ENCODE measurements at places on chromosomes 7 and 10.

DNA sequence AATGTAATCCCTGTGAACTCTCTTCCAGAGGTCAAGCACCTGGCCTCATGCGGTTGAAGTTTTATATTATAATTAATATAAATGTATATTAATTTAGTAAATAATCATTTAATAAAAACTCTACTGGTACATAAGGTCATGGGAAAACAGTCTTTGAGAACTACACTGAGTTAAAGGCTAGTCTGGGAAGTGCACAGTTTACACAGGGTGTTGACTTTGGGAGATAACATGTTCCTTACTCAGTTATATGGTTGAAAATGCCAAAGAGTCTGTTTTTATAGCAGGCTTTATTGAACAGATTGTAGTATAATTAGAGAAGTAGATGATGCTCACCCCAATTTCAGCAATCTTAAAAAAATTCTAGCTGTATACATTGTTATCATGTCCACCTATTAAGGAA is 735.9 kb downstream of the GATA3 start:
- no peak for DNase-seq

DNA sequence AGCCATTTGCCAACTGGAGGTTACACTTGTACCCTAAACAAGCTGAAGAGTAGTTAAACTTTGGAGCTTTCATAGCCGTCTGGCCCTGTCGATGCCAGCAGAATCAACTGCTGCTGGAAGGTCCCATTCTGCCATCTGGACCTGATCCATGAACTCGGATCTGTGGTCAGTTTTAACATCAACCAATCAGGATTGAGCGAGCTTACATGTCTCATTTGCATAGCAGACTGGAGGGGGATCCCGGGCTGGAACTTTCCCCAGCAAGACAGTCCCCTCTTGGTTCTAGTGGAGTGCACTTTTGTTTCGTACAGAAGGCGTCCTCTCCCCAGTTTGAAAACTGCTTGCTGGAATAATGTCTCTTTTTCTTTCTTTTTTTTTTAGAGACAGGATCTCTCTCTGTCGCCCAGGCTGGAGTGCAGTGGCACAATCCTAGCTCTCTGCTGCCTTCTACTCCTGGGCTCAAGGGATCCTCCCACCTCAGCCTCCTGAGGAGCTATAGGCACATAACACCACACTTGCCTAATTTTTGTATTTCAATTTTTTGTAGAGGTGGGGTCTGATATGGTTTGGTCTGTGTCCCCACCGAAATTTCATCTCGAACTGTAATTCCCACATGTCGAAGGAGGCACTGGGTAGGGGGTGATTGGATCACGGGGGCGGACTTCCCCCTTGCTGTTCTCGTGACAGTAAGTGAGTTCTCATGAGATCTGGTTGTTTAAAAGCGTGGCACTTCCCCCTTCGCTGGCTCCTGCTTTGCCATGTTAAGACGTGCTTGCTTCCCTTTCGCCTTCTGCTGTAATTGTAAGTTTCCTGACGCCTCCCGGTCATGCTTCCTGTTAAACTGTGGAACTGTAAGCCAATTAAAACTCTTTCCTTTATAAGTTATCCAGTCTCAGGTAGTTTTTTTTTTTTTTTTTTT is 42.8 kb upstream of the SEPHS1 start:
- DNase-seq = peak; percentile 85

- no peak for DNase-seq
These were observed 643.2 kb downstream of the PHTF2 start for GRCh38 chr7:78441737-78442136.

DNA sequence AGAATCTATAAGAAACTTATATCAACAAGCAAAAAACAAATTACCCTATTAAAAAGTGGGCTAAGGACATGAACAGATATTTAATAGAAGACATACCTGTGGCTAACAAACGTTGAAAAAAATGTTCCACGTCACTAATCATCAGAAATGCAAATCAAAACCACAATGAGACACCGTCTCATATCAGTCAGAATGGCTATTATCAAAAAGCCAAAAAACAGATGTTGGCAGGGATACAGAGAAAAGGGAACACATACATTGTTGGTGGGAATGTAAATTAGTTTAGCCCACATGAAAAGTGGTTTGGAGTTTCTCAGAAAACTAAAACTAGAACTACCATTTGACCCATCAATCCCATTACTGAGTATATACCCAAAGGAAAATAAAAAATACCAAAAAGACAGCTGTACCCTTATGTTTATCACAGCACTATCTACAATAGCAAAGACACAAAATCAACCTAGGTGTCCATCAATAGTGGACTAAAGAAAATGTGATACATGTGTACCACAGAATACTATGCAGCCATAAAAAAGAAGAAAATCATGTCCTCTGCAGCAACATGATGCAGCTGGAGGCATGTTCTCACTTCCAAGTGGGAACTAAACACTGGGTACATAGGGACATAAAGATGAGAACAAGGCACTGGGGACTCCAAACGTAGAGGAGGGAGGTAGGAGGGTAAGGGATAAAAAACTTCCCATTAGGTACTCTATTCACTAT is 83.8 kb upstream of the TMEM168 start:
- no peak for DNase-seq

DNA sequence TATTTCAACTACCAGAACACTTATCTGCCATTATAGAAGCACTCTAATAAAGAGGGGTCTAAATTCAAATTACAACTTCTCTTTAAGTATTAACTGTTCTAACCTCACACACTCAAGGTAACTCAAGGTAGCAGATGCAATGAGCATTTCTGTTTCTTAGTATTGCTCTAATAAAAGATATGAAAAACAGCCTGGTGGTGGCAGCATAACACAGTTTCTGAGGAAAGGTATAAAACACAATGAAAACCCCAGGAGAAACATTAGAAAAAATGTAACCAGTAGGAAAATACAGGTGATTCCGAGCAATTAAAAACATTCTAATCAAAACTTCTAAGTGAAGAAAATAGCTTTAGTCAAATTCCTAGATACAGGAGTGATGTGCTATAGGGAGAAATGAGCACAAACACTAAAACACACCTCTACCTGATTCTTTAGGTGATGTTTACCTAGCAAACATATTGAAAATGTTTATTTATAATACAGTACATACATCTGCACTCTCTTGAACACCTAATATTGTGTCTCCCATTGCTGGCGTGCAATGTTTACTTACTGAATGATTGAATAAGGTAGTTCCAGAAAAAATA is 3.5 kb downstream of the MKRN1 start:
- DNase-seq = no peak

- DNase-seq = no peak
These were observed 48.1 kb downstream of the ATRNL1 start for GRCh38 chr10:115141254-115141653.

Measured in left lobe of liver (tissue), 2 donors.